Hematopoietic multipotent progenitor cell (in vitro differentiated cells): ENCODE measurements at places on chromosomes 3 and 15.

GRCh38 chr3:111325160-111325718 lies 216.8 kb upstream of the CD96 start:
- DNase-seq = no peak

DNA sequence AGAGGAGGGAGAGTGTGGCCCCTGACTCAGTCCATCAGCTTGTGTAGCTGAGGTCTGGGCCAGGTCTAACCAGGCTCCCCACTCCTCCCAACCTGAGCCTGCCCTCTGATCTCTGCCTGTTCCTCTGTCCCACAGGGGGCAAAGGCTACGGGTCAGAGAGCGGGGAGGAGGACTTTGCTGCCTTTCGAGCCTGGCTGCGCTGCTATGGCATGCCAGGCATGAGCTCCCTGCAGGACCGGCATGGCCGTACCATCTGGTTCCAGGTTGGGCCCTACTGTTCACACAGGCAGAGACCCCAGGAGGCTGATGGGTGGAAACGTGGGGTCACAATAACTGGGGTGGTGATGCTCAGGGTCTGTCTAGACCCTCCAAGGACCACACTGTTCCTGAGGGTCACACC lies 6.8 kb downstream of the NEIL1 start:
- no peak for DNase-seq

DNA sequence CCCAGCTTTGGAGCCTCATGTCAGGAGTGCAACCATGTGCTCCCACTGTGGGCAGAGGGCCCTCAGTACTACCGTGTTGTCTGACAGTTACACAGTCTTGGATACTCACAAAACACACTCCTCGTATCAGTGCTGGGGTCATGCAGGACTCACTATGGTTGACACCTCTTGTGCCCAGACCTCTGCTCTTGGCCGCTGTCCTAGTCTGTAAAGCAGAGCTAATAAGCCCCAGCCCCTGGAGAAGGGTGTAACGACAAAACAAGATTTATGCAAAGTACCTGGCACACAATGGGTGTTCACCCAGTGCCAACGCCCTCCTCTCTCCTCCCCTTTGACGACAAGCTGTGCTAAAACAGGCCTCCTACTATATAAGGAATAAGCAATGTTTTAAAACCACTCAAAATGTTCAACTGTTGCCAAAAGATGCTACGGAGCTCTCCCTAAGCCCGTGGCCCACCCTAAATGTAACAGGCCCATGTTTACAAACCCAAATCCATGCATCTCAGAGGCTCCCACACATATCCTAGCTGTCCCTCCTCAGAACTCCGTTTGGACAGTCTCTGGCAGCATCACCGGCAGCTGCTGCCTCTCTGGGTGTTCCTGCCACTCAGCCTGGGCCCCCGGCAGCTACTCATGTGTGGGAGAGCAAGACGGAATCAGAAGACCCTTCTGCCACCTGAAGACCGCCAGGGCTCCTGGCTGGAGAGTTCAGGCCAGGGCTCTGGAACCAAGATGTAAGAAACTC lies 65.8 kb downstream of the MRPL46 start:
- no peak for DNase-seq

GRCh38 chr3:183260167-183260904 lies 7.3 kb downstream of the B3GNT5 start:
- peak; percentile 72 for DNase-seq

- DNase-seq = no peak
Observed at GRCh38 chr3:11059090-11059798, 66.7 kb downstream of the SLC6A1 start.

DNA sequence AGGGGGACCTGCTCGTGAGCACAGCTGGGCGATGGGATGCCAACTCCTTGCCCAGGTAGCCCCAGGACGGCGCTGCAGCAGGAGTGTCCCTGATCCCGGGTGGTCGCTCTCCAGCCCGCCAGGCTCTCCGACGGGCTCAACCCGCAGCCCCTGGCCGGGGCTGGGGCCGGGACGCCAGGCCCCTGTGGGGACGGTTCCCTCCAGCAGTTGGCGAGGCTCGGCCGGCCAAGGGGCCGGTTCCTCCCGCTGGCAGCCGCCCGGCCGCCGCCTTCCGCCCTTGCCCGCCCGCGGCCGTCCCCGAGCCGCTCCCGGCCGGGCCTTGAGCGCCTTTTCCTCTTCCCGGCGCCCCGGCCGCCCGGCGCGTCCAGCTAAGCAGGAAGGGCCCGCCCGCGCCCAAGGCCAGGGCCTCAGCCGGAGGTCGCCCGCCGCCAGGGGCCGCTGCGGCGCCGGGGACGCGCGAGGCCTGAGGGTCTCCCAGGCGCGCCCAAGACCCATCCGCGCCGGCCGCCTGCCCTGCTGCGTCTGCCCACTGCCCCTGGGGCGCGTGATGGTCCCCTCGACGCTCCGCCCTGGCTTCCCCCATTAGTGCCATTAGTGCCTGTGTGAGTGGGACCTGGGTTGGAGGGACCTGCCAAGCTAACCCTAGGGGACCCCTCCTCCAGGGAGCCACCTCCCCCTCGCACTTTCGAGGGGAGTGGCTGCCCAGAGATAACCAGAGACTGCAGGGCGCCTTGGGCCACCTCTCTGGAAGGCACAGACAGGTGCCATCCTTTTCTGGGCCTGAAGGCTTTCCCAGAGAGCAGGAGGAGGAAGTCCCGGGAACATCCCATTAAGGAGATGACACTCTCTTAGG lies 106.4 kb downstream of the FBLN2 start:
- DNase-seq = no peak

DNA sequence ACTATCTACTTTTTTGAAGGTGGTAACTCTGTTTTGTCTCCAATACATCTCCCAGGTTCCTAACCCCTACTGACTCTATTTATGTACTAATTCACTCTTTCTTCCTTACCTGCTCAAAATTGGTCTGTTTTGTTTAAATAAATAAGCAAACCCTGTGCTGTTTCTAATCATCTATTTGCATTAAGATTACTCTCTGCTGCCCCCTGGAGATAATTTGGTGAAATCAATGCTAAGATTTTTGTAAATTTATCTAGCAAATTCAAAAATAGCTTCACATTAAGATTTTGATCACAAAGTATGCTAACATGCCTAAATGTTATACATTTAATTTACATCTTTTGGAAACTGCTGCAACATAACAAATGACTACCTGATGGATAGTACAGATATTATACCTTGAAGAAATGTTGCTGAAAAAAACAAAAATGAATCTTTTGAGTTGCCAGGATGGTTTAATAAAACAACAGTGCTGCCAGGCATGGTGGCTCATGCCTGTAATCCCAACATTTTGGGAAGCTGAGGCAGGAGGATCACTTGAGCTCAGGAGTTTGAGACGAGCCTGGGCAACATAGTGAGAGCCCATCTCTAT lies 4.4 kb upstream of the CD200R1 start:
- DNase-seq = no peak

- DNase-seq = no peak
Observed at GRCh38 chr15:72797338-72797689, 13.8 kb upstream of the ADPGK start.

- no peak for DNase-seq
Observed at GRCh38 chr3:112647122-112647521, 6.2 kb upstream of the CCDC80 start.

DNA sequence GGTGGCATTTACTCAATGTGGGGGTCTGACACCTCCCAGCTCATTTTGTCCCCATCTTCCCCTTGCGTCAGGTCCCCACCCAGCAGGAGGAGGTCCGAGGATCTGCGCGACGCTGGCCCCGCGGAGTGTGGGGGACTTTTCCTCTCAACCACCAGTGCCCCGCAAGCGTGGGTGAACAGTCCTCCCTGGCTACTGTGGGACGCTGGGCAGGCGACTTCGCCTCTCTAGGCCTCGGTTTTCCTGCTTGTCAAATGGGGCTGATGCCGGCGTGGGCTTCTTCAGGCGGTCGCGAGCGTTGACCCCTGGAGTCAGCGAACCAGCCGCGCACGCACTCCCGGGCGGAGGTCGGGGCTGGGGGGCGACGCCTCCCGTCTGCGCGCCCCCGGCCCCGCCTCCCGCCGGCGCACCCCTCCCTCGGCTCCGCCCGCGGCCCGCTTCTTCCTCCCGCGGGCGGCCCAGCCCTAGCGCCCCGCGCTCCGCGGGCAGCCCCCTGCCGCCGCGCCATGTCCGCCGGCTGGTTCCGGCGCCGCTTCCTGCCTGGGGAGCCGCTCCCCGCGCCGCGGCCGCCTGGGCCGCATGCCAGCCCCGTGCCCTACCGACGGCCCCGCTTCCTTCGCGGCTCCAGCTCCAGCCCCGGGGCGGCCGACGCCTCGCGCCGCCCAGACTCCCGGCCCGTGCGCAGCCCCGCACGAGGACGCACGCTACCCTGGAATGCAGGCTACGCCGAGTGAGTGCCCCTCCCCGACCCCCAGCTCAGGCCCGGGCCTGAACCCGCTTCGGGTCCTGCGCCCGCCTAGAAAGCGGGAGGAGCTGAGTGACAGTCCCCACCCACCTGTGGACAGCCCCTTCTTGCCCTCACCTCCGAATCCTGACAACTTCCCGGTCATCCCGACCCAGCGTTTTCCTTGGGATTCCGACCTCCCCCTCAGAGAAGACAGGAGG lies at the start of gene PPM1M:
PPM1M (plus strand) TSS at position 438 of the 942 bp plus-strand sequence; CDS start at position 504, 66 bp downstream.
- peak; percentile 50 for DNase-seq

- DNase-seq = no peak
Observed at GRCh38 chr15:72472992-72473610, 1.0 kb upstream of the ARIH1 start.
